Stimulated activated CD8-positive, alpha-beta memory T cell treated with anti-CD3 and anti-CD28 coated beads, Interleukin-7, amount 100 ng/mL, for 24 hours (primary cell): ENCODE measurements at places on chromosomes 11 and 22.

DNA sequence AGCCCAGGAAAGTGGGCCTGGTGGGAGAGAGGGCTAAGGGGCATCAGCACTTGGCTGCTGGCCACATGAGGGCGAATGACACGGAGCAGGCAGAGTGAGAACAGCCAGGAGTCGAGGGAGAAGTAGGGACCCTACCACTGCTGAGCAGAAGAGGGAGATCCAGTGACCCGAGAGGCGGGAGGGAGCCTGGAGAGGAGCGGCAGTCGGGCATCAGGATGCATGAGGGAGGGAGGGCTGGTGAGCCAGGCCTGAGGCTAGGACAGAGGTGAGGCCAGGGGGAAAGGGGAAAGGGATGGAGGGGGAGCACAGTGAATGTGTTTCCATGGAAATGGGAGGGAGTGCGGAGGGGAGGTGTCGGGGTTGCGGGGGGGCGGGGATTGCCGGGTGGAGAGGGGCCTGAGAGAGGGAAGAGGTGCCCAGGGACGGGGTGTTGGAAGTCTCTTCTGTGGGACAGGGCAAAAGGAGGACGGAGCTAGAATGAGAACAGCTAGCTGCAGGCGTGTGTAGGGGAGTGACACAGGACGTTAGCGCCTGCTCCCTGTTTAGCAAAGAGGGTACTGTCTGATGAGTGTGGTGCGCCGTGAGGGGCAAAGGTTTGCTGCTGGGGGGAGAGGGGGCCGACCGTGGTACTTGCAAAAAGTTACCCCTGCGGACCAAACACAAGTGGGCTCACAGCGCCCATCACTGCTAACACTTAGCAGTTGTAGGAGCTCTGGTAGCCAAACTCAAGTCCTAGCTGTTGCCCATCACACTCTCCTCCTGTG, 37.1 kb upstream of the WNT11 start:
- DNase-seq, result no peak

DNA sequence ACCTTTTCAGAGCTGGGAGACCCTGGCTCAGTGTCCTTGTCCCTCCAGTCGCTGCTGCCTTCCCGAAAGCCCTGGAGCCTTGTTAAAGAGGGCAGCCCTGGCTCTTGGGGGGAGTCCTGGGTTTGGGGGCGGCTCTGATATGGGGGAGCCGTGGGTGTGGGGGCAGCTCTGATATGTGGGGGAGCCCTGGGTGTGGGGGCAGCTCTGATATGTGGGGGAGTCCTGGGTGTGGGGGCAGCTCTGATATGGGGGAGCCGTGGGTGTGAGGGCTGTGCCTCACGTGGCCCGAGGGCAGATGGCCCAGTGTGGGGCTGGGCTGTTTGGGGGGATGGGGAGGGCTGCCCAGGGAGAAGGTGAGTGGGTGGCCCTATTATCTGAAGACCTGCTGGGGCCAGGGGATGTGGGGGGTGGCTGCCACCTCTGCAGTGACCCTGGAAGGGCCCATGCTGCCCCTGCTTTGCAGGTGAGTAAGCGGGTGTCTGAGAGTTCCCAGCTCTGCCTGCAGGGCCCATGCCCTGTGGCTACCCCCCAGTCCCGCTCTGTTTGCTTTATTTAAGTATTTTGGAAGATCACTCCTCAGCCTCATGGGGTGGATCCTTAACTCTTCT, 30.9 kb upstream of the GRAMD4 start:
- DNase-seq, result no peak

DNA sequence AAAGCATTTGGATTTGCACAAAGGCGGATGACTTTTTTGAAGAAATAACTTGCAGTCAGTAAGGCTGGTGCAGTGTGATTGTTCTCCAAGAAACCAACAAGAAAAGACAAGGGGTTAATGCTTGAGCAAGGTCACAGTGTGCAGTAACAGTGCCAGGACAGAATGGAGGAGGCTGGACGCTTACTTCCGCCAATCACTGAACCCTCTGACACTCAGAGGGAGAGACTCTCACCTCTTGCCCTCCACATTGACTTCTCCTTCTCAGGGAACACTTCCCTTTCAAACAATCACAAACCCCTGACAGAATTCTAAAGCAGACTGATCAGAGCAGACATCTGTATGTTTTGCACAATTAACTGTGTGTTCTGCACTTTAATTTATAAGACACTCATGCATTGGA, 228.4 kb downstream of the BLID start:
- no peak for DNase-seq

DNA sequence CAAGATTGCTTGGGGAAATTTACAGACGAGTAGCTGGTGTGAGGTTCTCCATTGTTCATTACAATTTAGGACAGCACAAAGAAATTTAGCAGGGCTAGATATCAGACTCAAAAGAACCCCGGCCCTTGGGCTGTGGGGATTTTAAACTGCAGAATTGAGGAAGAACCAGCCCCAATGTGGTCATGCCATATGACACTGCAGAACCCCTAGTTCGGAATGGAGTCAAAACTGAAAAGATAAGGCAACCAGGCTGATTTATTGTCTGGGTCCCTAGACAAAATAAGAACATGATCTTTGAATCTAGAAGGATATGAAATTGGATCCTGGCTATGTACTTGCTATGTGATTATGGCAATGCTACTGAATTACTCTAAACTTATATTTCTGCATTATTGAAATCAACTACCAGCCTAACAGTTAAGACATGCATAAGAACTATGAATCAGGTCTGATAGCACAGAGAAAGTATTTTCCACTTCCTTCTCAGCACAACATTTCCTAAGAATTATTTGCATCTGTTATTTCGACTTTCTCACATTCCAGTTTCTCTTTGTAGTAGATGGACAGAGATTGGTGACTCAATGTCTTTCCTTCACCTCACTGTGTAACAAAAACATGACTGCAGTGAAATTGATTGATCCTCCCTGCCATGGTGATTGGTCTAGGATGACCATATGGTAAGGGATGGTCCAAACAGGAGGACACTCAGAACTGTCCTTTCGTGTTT, 13.2 kb downstream of the MMP3 start:
- DNase-seq, result no peak

GRCh38 chr22:45709060-45709739, 37.6 kb downstream of the ATXN10 start:
- no peak for DNase-seq

- no peak for DNase-seq
Observed at GRCh38 chr22:28574159-28574788, 105.4 kb downstream of the TTC28 start.

DNA sequence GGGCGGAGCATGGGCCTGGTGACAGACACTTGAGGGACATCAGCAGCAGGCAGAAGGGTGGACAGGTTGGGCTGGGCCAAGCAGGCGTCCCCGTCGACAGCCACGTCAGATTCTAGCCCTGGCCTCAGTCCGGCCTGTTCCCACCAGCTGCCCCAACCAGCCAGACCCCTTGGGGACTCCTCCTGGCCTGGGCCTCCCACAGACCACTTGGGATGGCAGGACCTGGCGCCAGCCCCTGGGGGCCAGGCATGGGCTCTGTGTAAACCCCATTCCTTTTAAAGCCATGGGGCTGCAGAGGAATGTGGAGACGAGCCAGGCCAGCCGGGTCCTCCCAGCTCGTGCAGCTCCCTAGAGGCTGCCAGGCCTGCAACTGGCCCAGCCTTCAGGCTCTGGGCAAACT, 4.7 kb upstream of the SUSD2 start:
- DNase-seq, result no peak

GRCh38 chr22:37406441-37407235, 20.6 kb downstream of the ELFN2 start:
- DNase-seq, result no peak

DNA sequence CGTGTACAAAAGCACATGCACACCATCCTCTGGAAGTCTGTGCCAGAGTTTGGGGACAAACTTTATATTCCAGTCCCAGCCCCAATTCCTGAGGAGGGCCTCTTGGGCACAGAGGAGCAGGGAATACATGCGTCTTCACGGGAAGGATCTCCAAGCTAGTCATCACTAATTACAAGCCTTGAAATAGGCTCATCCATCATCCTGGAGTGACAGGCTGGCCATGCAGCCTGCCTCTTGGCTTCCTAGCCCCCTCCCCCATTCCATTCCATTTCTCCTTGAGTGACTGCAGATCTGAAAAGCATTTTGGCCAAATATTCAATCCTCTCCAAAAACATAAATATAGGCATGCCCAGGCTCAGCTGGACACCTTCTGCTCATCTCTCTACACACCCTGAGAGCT, 24.8 kb downstream of the SERPING1 start:
- DNase-seq, result no peak

GRCh38 chr22:41410311-41410751, 28.6 kb downstream of the TEF start:
- DNase-seq, result no peak

DNA sequence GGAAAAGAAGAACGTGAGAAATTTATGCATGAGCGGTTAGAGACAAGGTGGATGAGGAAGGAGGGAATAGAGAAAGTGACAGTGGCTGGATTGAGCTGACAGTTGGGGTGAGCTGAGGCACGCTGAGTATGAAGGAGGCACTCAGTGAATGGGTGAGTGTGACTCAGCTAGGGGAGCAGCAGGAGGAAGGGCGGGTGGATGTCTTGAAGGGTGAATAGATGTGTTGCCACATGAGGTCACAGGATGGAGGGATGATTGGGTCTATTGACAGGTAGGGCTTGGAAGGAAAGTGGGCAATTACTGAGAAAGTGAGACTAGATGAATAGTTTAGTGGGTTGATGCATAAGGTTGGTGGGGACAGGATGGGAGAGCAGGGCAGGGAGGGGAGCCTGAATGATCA, 8.0 kb downstream of the IFITM10 start:
- no peak for DNase-seq

GRCh38 chr22:44927463-44928135, 82.2 kb downstream of the PHF21B start:
- DNase-seq, result no peak

- no peak for DNase-seq
Observed at GRCh38 chr22:43823353-43823908, 11.3 kb upstream of the EFCAB6 start.

GRCh38 chr22:18060646-18061620, 16.9 kb upstream of the PEX26 start:
- no peak for DNase-seq

DNA sequence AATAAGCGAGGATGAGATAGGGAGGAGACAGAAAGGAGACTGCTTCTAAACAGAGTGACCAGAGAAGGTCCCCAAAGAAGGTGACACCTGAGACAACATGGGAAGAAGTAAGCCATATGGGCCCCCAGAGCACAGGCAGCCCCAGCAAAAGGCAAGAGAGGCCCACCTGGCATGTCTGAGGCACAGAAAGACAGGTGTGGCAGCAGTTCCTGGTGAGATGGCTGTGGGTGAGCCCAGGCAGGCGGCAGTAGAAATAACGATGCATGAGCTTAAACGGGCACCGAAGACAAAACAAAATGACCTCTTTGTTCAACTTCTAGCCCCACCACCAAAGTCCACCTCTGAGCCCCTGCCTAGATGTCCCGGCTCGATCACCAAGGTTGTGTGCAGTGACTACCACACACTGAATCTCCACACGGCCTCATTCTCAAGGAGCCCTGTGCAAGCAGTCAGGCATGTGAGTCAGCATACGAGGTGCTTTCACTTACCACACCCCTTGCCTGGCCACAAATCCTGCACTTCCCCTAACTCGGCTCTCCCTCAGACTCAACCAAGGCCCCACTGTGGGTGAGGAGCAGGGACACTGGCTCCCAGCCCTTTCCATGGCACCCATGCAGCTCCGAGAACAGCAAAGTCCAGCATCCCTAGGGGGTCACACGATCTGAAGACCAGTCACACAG, 77.6 kb downstream of the PACSIN2 start:
- peak; percentile 8 for DNase-seq

DNA sequence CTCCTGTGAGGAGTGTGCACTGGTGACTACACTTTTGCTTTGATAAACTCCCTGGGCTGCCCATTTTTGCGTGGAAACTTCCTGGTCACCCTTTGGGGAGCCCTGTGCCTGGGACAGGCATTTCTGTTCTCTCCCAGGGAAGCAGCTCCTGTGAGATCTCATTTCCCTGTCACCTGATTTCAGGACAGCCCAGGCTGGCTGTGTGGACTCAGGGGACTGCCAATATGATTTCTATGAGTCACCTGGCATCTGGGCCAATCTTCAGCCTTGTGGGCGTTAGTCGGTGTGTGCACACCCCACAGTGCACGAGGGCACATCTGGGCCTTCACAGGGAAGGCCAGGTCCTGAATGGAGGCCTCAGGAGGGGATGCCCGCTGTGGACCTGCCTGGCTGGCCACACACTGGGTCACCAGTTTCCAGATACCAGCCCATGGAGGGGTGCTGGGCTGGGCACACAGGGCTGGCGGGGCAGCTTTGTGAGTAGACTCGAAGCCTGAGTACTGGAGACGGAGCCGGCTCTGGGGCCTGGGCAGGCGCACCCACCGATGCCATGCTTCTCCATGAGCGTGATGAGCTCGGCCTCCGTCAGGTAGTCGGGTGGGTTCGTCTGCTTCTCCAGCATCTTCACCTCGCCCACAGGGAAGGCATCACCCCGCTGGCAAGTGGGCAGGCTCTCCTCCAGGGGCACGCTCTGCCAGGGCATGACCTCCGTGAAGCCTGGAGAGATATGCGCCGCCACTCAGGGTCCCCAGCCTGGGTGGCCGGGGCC, 9.4 kb upstream of the PPM1F start:
- no peak for DNase-seq

GRCh38 chr11:73413256-73413655, 37.1 kb downstream of the RELT start:
- no peak for DNase-seq

- DNase-seq, result no peak
Observed at GRCh38 chr11:128789497-128790150, 77.5 kb downstream of the KCNJ1 start.

DNA sequence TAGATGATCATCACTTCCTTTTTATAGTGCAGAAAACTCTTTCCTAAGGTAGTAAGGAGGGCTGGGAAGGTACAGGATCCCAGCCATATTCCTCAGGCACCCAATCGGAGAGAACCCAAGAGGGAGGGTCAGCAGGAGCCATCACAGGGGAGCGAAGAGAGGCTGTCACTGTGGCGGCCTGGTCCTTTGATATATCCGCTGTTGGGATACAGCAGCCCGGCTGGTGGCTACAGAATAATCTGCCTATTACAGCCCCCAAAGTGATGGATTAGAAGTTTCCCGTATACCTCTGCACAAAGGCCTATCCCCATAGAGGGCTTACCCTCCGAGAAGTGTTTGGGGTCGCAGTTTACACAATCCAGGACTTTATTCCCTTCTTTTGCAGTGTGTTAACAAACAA, 48.5 kb downstream of the OR4D9 start:
- no peak for DNase-seq

GRCh38 chr11:109521571-109522086, 99.6 kb downstream of the C11orf87 start:
- no peak for DNase-seq

- no peak for DNase-seq
Observed at GRCh38 chr11:68408512-68408911, 52.0 kb upstream of the PPP6R3 start.

- no peak for DNase-seq
Observed at GRCh38 chr11:45512471-45513148, 152.8 kb downstream of the CHST1 start.
